ENCODE measurements at places on chromosomes 5 and 9.

- DNase-seq: no peak
Observed at GRCh38 chr9:72396247-72397091, 31.5 kb upstream of the ZFAND5 start.

GRCh38 chr9:93952119-93952783 is 2.9 kb downstream of the BARX1 start:
- no peak for DNase-seq

DNA sequence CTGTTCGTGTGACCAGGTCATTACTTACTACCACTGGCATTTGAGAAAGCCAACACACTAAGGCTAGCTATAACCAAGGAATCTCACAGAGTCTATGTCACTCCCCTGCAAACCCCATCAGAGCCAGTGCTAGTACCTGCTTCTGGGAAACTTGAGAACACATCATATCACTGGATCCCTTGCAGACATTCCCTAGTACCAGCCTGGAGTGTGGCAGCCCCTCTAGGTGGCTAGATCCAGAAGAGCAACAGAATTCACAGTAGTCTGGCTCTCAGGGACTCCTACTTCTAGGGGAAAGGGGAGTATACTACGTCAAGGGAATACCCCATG is 73.8 kb upstream of the RUSC2 start:
- no peak for DNase-seq

DNA sequence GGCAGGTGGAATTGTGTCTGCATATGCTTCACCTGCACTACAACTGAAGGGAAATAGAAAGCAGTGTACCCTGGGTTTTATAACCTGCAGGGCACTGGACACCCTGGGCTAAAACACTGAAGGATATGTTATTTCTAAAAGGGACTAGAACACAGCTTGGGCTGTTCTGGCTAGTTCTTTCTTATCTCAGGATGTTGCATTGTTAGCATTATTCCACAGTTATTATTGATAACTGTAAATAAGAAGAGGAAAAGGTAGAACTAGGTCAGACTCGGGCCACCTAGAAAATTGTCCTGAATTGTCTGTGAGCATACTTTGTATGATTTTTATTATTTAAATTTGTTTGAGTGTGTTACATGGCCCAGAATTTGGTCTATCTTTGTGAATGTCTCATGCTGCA is 493.9 kb upstream of the CDH9 start:
- no peak for DNase-seq

DNA sequence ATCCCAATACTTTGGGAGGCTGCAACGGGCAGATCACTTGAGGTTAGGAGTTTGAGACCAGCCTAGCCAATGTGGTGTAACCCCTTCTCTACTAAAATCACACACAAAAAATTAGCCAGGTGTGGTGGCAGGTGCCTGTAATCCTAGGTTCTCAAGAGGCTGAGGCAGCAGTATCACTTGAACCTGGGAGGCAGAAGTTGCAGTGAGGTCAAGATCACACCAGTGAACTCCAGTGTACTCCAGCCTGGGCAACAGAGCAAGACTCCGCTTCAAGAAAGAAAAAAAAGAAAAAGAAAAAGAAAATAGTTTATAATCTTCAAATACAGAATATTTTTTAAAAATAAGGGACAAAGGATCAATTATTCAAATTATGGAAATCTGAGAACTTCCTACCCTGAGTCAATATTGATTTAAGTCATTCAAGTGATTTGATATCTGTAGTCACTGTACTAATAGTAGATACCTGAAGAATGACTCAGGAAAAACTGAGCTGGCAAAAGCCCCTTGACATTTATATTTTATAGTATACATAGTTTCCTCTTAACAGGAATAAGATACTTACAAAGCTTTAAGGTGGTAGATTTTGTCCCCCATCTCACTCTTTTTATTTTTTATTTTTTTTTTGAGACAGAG is 61.8 kb downstream of the PTBP3 start:
- no peak for DNase-seq

DNA sequence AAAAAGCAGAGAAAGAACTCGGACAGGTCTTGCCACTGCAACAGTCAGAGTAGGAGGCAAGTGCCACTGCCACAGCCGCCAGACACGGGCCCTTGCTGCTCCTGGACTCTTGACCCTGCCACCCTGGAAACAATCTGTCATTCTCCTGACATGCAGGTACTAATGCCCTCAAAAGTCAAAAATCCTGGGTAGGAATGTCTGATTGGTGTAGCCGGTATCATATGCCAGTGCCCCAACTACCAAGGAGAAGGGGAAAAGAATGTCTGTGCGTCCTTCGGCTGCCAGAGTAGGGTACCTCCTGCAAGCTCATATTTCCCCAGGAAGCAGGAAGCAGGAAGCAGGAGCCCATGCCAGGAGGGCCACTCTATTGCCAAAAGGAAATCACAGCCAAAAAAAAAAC is 30.5 kb upstream of the F2RL1 start:
- DNase-seq: no peak

DNA sequence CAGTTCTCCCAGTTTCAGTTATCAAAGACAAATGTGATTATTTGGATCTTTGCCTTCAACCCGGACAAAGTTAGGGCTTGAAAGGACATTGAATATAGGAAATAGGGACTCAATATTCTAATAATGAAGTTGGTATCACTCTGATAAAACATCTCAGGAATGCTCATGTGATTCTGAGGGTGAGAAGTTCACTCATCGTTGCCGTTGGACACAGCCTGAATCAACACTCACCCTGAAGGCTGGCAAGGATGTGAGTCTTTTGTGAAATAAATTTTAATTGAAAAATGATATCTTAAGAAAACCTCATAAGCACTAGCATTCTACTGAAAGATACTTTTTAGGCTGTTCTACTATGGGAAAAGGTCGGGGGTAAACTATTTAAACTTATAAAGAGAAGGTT is 44.8 kb upstream of the C9orf72 start:
- no peak for DNase-seq

DNA sequence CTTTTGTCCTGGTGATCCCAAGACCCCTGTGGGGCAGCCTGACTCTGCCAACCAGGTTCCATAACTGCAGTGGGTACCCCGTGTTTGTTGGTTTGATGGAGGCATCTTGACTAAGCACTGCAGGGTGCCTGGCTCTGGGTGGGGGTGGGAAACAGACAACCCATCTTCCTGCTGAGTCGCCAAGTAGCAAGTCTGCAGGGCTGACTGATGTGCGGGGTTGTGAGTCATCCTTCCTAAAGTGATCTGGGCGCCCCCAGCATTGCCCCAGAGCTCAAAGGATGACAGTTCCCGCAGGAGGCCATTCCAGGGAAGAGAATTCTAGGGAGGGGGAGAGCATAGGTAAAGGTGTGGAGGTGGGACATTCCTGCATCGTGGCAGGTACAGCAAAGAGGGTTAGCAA is 23.5 kb downstream of the DAB2IP start:
- DNase-seq: no peak

GRCh38 chr9:19748278-19749126 is 40.3 kb downstream of the SLC24A2 start:
- peak; percentile 63 for DNase-seq

DNA sequence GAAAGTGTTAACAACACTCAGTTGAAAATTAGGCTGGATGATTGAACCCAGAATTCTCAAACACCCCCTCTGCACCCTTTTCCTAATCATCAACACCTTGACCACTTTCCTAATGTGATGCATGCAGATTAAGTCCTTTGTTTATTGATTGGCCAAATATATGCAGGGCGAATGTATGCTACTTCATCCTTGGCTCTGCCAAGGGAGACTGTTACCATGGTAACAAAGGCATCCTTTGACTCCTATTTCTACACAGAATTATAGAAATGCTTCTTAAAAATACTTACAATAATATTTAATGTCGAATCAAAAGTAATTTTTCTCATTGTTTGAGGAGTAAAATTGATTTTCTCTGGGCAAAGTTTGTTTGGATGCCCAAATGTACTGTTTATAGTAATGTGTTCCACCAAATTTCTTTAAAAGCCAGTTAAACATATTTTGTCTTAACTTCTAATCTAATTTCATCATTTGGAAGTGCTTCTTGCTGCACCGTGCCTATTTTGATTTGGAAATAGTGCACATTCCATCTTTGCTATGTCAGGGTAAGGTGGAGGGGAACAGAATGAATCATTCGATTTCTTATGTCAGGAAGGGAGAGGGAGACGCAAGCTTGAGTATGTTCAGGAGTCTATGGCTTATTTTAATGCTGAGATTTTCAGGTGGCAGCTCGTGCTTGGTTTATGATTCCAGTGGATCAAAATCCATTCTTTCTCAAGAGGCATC is 1384.3 kb upstream of the WWC1 start:
- DNase-seq: peak; percentile 43

DNA sequence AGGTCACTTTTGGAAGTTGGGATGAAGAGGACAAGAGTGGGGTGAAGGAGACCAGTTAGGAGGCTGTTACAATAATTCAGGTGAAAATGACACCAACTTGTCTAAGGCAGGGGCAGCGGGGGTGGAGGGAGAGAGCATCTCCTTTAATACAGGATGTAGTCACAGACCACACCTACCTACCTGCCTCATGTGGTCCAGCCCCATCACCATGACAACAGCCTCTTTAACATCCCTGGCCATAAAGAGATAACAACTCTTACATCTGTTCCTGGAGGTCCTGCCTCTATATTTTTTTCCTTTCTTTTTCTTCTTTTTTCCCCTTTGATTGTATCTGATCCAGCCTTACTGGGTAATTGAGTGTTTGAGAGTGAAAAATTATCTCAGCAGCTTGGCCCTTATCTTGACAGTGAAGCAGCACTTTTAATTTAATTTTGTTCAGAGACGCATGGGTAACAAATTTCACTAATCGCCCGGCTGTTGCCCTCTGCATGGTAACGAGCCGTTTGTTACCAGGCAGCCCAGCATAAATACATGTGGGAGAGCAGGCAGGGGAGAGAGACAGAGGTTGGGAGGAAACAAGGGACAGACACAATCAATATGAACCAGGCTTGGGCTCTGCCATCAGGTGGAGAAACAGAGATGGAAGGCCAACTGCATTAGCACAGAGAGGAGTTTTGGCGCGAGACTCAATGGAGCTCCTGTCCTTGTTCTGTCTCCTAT is 338.1 kb downstream of the ASTN2 start:
- no peak for DNase-seq

DNA sequence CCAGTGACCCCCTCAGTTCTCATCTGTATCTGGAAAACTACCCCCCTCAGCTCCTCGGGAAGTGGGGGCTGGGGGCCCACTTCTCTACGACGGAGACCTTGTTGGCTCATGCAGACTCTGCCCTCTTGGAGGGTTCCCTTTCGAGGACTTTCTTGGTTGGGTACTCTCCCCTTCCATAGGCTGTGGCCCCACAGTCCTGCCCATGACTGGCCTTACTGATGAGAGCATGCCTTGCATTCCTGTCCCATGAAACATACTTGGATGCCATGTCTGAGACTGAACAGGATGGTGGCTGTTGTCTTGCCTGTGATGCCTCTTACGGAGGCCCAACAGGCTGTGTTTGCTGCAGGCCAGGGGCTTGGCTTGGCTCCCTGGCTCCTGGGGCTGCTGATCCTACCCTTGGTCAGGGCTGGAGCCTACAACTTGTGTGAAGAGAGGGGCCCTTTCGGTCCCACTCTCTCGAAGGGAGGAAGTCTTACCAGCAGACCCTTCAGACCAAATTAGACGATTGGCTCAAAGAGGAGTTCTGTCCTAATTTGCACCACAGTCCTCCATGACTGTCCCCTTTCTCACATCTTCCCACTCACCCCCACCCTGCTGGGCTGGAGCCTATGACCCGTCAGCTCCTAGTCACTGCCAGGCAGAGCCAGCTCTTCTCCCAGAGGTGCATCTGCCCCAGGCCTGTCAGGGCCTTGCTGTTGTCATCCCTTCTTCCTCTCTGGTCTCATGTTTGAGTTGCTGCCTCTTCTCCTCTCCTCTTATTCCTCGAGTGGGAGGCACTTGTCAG is 109.9 kb downstream of the CACNA1B start:
- no peak for DNase-seq

DNA sequence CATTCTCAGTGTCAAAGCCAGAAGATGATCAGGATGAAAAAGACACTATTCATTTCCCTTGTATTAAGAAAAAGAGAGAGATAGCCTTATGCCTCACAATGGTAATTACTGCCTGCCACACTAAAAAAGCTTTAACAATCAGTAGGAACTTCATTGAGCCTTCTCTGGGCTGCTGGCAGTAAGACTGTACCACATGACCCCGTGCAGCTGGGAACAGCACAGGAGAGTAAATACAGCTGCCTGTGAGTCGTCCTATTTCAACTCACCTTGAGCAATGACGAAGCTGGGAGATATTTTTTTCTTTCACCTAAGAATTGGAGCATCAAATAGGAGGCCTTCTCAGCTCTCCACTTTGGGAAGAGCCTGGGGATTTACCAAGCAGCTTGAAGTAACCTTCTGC is 316.3 kb downstream of the GABRB2 start:
- DNase-seq: no peak

GRCh38 chr5:33855396-33855795 is 36.4 kb downstream of the ADAMTS12 start:
- DNase-seq: no peak

DNA sequence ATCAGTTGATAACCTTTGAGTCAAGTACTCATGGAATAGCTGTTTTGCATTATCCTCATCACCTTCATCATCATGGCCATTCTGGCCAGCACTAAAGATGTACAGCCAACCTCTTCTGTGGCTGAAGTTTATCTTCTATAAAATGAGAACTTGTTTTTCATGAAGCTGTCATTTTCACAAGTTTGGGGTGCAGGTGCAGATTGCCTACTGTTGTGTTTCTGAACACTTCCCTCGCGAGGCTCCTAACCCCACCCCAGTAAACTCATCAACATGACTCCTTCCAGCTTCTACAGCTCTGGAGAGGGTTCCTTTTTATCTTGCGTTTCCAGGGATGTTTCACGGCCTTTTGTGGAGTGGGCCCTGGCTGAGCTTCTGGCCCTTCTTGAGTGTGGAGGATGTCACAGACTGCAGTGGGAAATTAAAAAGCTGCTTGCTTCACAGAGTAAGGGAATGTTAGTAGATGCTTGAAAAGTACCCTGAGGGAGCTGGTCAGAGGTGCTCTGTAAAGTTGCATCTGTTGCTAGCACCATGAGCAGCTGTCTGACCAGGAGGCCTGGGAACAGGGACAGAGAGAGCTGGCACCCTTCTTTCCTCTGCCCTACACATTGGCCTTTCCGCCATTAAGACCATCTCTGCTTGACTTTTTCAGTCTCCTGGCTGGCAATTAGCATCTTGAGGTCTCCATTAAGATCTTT is 24.9 kb downstream of the SYK start:
- no peak for DNase-seq

DNA sequence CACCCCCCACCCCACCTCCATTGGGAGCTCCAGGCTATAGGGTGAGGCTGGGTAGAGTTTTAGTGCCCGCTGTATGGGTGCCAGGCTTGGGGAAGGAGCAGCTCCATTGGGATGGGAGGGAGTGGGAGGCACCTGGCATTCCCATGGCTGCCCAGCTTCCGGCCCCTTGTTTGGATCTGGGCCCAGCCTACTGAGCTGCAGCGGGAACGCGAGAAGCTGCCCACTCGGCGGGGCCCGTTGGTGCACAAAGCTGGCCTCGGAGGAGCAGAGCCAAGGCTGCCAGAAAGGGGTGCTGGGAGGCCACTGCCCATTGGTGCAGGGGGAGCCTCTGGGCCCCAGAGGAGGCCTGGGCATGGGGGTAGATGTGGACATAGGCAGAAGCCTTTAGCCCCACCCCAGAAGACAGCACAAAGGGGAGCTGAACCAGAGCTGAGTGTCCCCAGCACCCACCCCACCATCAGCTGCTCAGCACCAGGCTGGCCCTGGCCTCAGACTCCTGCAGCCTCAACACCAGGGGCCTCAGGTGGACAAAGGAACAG is 4.4 kb downstream of the LCN9 start:
- no peak for DNase-seq

All from ACHN (cell line).